ENCODE measurements at places on chromosomes 16 and 17.

DNA sequence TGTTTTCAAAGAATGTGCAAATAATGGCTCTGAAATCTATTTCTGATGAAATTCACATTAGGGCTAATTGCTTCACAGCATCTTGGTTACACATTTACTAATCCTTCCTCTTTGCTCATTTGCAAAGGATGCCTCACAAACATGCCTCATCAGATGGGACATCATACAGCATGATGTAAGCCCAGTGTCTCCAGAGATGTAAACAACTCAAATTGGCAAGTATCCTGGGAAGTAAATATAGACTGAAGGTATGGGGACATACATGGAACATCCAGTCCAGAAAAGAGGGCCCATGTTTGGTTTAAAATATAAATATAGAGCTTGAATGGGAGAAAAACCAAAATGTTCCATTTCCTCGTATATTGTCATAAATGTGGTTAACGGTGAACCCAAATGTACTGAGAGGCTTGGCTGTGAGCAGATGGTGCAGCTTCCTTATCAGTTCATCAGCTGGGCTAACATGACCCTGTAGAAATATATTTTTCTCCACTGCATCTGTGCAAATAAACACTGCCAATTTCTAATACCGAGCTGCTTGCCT, 142.9 kb upstream of the NUDT7 start:
- DNase-seq = no peak

DNA sequence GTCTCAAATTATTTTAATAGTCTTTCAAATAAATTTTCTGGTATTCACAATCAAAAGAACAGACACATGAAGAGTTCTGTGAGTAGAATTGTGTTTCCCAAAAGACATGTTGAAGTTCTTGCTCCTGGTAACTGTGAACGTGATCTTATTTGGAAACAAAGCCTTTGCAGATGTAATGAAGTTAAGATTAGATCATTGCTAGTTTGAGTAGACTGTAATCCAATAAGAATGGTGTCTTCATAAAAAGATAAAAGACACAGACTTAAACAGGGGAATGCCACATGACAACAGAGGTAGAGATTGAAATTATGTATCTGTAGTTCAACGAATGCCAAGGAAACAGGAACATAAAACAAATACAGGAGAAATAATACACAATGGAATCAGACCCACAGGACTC, 357.4 kb upstream of the CA10 start:
- no peak for DNase-seq

- DNase-seq = peak; percentile 22
Measured at GRCh38 chr17:57679356-57679755, 65.7 kb downstream of the CCDC182 start.

- no peak for DNase-seq
Measured at GRCh38 chr17:59512844-59513385, 52.5 kb upstream of the DHX40 start.

DNA sequence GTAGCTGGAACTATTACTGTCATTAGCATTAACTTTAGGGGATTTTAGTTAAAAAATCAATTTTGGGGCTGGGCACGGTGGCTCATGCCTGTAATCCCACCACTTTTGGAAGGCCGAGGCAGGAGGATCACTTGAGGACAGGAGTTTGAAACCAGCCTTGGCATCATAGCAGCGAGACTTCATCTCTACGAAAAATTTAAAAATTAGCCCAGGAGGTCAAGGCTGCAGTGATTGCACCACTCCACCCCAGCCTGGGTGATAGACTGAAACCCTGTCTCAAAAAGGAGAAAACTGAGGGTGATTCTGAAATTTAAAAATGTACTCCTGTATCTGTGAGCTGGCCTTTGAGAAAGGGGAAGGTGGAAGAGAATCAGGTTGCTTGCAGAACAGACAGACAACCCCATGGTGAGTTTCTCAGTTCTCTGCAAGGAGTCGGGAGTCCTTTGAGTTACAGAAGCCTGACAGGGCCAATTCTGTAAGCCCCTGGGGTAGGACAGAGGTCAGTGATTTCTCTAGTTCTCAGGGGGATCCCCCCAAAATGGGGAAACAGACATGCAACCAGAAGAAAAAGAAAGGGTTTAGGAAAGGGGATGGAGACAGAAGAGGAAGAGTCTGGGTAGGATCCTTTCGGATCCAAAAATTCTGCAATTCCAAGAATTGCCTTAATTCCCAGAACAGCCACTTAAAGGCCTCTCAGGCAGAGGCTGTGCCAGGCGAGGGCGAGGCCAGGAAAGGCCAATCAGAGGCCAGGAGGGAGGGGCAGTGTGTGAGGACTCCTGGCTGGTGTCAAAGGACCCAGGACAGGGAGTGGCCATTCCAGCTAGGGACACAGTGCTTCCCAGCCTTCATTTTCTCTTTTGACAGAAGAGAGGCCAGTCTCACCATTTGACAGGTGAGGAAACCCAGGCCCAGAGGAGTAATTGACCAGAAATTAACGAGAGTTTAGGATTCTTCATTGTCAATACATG, 6.7 kb downstream of the NUPR1 start:
- no peak for DNase-seq

- no peak for DNase-seq
Measured at GRCh38 chr16:66146798-66147197, 219.7 kb upstream of the CDH5 start.

DNA sequence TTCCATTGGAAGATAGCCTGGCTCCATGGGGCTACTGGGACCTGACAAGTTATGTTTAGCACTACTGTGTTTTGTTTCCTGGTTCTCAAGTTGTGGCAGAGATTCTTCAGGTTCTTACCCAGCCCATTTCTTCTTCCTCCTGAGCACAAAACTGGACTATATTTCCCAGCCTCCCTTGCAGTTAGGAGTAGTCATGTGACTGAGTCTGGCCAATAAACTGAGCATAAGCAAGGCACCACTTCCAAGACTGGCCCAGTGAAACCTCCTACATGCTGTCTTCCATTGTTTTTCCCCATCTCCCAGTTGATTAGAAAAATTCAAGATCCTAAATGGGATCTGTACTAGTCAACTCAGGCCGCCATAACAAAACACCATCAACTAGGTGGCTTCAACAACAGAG, 28.2 kb upstream of the RBBP6 start:
- DNase-seq = no peak

DNA sequence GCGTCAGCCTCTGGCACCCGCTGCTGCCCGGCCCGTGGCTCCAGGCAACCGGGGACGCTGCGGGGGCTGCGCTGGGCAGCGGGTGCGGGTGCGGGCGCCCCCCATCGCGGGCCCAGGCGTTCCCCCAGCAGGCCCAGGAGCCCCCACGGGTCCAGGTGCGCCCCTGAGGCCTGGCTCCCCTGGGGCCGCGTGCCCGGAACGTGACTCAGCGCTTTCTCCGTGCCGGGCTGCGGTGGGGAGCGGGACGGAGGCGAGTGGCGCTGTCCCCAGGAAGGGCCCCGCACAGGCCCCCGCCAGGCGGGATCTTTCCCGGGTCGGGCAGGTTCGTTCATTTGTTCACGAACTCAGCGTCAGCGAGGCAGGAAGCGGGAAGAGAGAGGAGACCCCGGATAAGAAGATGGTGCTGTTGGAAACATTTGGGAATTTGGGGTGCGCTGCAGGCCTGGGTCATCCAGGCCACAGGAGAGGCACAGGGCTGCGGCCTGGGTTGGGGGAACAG, 18.4 kb upstream of the EXOC7 start:
- DNase-seq = no peak

GRCh38 chr17:78767806-78768205, 14.3 kb downstream of the CYTH1 start:
- no peak for DNase-seq

GRCh38 chr17:917941-918740, 61.4 kb downstream of the NXN start:
- DNase-seq = no peak

- no peak for DNase-seq
Measured at GRCh38 chr16:11613381-11614303, 26.9 kb upstream of the LITAF start.

All from vagina (tissue), 2 donors.